ENCODE measurements at places on chromosomes 2 and 18.

- DNase-seq = no peak
These were observed 102.9 kb downstream of the NUP35 start for GRCh38 chr2:183227176-183227575.

- no peak for DNase-seq
These were observed 9.8 kb downstream of the ACVR2A start for GRCh38 chr2:147854557-147855134.

DNA sequence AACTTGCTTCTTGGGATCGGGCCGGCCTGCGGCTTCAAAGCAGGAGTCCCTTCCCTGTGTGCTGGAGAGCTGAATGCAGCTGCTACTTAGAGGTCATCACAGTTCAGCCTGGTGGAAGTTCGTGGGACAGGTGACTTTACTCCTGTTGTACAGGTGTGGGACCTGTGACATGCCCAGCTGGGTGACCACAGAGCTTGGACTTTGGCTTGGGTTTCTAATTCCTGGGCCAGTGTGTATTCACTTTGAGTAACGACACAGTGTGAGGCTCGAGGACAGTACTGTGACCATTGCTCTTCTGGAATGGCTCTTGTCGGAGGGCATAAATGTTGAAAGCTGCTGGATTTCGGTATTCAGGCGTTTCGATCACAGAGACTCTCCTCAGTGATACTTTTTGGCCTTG lies 114.5 kb downstream of the STPG4 start:
- no peak for DNase-seq

GRCh38 chr2:155653176-155653575 lies 679.3 kb downstream of the NR4A2 start:
- no peak for DNase-seq

DNA sequence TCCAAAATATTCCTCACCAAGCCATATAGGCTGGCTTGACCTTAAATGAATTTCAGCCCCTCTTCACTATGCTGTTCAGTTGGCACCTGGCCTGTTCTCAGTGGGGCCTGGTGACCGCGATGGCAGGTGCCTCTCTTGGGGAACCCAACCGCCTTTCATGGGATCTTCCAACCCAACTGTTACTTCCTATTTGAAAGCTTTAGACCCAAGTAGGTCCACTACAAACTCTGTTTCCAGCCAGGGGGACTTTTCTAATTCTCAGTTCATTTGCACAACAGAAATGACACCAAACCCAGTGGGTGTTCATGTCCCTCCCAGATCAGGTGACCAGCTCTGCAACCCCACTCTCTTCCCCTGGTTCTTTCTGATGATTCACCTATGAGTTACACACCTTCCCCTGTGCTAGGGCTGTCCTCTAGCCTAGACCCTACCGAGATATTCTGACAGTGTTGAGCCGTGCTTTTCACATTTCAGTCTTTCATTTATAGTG lies 35.6 kb upstream of the NDUFV2 start:
- DNase-seq = no peak

Measured in CD4-positive, alpha-beta T cell treated with Interleukin-21 for 1 hour (primary cell).